ENCODE measurements at places on chromosomes 7 and 10.
A peak's percentile ranks its signal among the peaks of the same experiment; 100 is the strongest.

- DNase-seq, result no peak
Observed at GRCh38 chr10:53601260-53601875, 828.8 kb upstream of the MBL2 start.

GRCh38 chr10:85284778-85285770, 956.7 kb downstream of the CCSER2 start:
- DNase-seq, result no peak

GRCh38 chr10:99855479-99856071, 73.1 kb downstream of the ABCC2 start:
- no peak for DNase-seq

DNA sequence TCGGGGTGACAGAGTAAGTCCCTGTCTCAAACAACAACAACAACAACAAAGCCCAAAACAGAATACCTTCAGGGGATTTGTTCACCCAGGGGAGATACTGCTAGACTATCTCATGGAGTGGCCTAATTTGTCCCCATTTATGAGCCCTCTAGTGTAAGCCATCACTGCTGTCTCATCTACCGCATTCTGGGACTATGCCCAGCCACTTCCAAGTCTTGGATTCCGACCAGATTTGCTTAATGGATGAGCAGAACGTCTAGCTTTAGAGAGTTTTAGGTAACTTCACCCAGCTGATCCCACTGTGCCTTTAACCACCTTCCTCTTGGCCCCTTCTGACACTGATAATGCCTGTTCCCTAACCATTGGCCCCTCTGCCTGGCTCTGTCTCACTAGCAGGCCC, 47.1 kb downstream of the PAPSS2 start:
- no peak for DNase-seq

GRCh38 chr7:131100357-131101054, 227.2 kb upstream of the MKLN1 start:
- DNase-seq, result no peak

GRCh38 chr10:112203328-112204076, 19.9 kb upstream of the GPAM start:
- peak; percentile 13 for DNase-seq

DNA sequence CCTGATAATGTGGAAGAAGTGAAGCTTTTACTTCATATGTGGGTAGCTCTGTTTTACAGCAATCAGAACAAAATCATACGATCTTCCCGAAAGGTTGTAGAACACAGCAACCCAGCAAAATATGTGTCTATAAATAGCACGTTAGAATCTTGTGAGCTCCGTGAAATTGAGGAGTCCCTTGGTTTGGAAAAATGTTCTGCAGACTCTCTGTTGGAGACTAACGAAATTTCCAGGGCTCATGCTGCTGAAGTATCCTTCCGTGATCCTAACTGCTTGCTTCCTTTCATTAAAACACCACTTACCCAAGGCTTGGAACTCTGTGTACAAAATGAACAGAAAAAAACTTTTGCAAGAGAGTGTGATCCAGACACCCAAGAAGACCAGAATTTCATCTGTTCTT, 57.5 kb downstream of the TASOR2 start:
- no peak for DNase-seq

DNA sequence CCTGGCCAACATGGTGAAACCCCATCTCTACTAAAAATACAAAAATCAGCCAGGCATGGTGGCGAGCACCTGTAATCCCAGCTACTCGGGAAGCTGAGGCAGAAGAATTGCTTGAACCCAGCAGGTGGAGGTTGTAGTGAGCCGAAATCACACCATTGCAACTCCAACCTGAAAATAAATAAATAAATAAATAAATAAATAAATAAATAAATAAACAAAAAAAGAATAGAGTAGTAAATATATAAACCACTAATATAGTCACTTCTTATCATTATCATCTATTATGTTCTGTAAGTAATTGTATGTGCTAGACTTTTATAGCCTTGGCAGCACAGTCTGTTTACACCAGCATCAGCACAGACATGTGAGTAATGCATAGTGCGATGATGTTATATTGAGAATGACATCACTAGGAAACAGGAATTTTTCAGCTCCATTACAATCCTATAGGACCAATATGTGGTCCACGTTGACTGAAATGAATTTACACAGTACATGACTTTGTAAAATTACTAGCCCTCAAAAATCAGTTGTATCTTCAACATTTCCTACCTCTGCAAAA, 385.4 kb upstream of the ANKRD30A start:
- no peak for DNase-seq

DNA sequence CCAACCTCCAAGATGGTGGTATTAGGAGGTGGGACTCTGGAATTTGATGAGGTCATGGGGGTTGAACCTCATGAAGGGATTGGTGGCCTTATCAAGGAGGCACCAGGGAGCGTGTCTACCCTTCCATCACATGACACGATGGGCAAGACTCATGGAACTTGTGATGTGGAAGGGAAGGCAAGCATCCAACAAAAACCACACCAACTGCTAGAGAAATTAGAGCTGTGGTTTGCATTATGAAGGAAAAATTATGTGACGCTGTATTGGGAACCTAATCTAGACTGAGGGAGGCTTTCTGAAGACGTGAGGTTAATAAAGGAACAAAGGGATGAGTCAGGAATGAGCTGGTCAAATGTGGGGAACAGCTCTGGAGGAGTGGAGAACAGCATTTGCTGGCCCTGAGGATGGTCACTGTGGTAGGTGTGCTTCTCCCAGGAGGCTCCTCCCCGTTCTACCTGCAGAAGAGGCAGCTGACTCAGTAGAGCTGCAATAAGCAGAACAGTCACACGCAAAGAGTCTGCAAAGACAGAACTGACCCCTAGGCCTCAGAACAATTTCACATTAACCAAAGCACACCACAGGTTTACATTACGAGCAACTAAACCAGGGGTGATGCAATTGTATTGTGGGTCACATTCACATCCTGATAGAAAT, 236.6 kb upstream of the GRB10 start:
- DNase-seq, result no peak

DNA sequence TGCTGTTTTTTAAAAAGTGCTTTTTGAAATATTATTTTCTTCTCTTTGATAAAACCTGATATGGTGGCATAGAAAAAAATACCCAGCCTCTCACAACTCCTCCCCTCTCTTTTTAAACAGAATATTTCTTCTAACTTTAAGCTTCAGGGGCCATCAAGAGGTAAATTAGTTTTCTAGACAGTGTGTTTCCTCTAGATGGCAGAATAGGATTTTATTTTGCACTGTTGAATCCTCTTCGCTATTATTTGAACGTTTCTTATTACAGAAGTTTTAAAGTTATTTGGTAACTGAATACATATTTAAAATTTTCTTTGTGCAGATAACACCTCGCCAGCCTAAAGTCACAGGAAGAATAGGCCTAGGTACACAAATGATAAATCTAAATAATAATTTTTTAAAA, 30.3 kb downstream of the ARL5B start:
- DNase-seq, result no peak

- no peak for DNase-seq
Observed at GRCh38 chr7:41501006-41501405, 201.9 kb downstream of the INHBA start.

- DNase-seq, result no peak
Observed at GRCh38 chr7:30694218-30694745, 12.0 kb upstream of the CRHR2 start.

GRCh38 chr10:71816421-71816851, 34.6 kb downstream of the PSAP start:
- DNase-seq, result no peak

DNA sequence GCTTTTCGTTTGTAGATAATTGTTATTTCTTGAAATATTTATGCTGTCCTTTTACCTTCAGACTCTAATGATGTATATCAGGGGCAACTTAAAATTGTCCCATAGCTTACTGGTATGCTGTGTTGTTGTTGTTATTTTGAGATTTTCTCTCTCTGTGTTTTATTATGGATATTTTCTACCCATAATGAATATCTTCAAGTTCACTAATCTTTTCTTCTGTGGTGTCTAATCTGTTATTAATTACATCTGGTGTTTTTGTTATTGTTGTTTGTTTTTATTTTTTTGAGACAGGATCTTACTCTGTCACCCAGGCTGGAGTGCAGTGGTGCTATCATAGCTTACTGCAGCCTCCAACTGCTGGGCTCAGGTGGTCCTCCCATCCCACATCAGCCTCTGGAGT, 102.1 kb downstream of the ANKRD61 start:
- DNase-seq, result no peak

- DNase-seq, result no peak
Observed at GRCh38 chr7:83366629-83367028, 203.9 kb upstream of the PCLO start.

DNA sequence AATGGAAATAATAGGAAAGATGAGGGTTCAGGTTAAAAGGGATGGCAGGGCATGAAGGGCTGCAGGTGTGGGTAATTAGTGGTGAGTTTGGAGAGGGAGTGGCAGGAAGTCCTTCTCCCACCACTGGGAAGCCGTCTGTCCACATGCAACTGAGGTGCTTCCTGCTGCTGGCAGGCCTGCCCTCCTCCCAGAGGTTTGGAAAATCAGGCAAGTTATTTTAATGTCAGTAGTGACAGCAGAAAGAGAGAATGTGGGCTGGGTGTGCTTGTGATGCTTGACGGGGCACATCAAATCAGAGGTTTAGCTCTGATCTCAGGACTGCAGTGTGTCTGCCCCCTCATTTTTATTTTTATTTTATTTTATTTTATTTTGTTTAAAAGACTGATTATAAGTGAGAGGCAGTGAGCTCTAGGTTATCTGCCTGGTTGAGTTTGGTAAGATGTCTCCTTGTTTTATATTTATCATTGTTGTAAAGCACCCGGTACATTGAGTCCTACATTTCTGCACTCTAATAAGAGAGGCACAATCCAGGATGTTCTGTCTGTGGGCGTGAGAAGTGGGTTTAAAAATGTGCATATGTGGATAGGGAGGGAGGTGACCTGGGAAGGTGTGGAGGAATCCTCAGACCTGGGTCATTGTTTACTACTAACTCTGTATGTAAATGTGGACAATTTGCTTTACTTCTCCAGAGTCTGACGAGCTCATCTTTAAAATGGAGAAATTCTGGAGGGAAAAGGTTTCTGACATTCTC, 504.4 kb downstream of the LRMDA start:
- DNase-seq, result no peak

- no peak for DNase-seq
Observed at GRCh38 chr10:111084366-111085255, 7.8 kb downstream of the ADRA2A start.

DNA sequence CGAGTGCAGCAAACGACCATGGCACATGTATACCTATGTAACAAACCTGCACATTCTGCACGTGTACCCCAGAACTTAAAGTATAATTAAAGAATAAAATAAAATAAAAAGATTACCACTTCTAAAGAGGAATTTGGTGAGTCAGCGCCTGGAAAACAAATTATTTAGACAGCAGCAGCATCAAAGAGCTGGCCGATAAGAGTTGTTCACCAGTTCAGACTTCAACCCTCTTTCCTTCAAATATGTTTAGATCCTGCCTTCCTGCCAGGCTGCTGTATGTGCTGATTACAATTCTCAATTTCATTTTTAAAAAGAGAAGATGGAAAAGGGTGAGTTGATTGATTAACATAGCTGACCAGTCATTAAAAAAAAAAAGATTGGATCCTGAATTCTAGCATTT, 672.0 kb upstream of the NRP1 start:
- no peak for DNase-seq

DNA sequence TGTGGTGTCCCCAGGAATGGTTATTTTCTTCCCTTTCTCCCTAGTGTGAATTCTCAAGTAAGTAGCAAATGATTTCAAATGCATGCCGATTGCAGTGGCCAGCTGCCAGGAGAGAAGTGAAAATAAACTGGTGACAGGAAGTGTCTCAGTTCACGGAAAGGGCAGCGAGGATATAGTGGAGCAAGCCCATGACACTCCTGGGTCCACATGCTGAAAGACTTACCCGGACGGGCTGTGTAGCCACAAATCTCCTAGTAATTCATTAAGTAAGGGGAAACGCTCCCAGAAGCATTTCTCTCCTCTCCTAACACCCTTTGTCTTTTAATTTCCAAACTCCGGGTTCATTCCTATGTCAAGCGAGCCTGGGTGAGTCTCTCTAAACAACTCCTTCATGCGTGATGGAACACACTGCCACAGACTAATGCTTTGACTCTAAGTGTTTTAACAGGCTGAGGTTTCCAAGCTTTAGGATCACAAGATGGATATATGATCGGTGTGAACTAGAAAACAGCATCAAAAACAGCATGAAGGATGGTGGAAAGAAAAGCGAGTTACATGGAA, 125.6 kb downstream of the CYP26A1 start:
- DNase-seq, result no peak

DNA sequence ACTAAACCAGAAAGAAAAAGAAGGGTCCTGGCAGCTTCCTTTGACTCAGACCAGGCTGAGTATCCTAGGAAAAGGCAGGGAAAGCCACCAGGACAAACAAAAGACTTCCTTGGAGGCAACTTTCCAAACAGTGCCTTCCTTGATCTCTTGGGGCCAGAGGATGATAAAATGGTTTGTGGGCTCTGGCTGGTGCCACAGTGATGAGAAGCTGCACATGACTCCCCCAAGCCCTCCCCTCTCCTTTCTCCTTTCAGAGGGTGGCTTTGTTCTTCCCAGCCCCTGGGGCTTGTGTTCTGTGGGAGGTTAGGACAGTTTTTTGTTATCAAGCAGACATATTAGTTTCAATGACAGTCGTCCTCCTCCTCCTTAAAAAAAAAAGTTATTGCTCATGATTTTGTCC, 183.2 kb downstream of the SEM1 start:
- DNase-seq, result no peak

DNA sequence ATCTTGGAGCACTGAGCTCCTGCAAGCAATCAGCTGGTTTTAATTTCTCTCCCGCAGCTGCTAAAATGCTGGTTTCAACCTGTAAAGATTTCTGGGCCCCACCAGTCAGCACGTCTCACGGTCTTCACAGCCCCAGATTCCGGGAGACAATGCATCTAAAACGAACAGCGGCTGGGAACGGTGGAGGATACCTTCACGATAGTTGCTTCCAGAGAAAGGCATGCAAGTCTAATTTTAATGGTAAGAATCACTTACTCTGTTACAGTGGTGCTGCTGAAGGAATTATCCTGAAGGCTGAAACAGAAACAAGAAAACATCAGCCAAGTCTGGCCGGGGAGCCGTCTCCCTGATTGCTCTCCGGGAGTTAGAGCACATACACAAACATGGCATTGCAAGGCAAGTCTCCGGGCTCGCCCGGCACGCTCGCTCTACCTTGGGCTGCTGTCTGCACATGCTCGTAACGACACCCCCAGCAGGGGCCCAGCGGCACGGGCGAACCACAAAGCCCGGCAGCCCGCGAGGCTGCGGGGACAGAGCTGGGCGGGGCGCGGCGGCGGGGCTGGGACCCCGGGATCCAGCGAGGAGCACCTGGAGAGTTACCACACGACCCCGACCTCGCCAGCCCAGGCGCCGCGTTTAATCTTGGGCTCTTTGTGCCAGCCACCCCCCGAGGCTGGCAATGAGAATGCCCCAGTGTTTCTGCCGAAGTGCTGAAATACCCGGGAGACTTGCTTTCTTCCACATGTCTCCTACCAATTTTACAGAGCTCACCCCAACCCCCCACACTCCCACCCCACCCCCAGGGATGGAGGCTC, at the start of gene FAM13C:
TSS of gene FAM13C (minus strand) at position 406 of the 815 bp plus-strand sequence. CDS start at position 317, 89 bp downstream.
- DNase-seq, result no peak

- DNase-seq, result no peak
Observed at GRCh38 chr10:42878134-42878820, 95.7 kb downstream of the BMS1 start.

GRCh38 chr10:95600158-95600557, 39.0 kb upstream of the SORBS1 start:
- DNase-seq, result no peak

GRCh38 chr10:121771966-121772365, 155.9 kb downstream of the ATE1 start:
- no peak for DNase-seq

- no peak for DNase-seq
Observed at GRCh38 chr10:6135039-6135438, 46.2 kb downstream of the RBM17 start.

GRCh38 chr10:15069230-15069629, 19.3 kb downstream of the ACBD7 start:
- DNase-seq, result no peak

GRCh38 chr7:158120316-158120715, 467.3 kb downstream of the PTPRN2 start:
- DNase-seq, result no peak

Data from GM12891 (cell line).